ENCODE measurements at places on chromosomes 6 and 20.
A peak's percentile ranks its signal among the peaks of the same experiment; 100 is the strongest.

- DNase-seq = peak; percentile 36
Measured at GRCh38 chr6:149961728-149962425, 1.9 kb upstream of the ULBP1 start.

GRCh38 chr6:8780653-8781052, 345.3 kb upstream of the SLC35B3 start:
- no peak for DNase-seq

DNA sequence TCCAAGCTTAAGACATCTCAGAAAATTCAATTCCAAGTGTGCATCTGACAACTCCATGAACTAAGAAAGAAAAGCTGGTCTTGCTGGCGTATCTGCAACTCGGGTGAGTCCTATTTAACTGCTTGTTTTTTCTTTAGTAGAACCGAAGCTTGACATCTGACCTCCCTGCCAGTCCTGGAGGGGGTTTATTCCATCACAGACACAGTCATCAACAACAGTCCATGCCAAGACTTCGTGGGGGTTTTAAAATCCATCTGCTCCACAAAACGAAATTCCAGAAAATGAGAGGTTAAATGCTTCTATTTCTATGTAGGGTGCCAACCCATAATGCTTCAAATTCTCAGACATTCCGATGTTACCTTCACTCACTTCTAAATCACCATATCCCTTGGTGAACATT, 133.9 kb downstream of the IPCEF1 start:
- DNase-seq = no peak

- no peak for DNase-seq
Measured at GRCh38 chr6:16706911-16707783, 54.1 kb downstream of the ATXN1 start.

DNA sequence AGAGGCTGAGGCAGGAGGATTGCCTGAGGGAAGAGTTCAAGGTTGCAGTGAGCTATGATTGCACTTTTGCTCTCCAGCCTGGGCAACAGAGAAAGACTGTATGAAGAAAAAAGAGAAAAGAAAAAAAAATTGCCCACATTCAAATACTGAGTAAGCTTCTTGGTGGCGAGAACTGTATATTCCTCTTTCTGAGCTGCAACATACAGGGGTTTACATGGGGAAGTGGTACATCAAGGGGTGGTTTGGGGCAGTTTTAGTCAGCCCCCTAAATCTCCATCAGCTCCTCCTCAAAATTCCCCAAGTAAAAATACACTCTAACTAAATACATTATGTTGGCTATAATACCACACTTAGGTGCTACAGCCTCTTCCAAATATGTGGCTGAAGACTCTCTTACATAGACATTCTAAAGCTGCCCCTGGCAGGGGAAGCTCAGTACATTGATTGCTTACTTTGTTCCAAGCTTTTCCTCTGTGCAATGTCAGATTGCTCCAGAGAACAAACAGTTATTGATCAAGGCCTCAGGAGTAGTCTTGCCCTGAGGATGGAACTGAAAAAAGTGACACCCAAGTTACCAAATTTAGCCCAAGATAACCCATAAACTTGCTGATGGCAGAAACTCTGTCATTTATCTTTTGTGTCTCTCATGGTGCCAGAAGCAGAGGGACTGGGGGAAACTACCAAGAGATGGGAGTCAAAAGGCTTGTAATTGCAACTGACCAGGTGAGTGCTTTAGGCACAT, 107.4 kb upstream of the RIPOR2 start:
- DNase-seq = no peak

GRCh38 chr20:23433628-23434027, 5.9 kb upstream of the CSTL1 start:
- DNase-seq = no peak

DNA sequence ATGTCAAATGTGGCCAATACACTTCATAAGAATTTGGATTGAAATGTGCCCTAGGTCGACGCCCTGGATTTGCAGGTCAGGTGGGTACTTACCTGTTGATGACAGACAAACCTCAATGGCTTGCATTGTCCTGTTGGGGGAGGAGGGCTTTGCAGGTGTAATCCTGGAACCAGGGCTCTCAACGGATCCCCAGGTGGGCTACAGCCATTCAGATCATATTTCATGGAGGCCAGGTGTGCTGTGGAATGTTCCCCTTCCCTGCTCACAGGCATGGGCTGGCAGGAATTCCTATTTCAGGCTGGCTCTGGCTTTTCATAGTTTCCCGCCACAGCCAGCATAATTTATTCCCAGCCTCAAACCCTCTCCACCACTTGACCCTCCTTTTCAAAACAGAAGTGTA, 254.7 kb downstream of the SMOC2 start:
- DNase-seq = no peak
